ENCODE measurements at places on chromosomes 4 and X. TPM values are rescaled to one million over a fixed set of nuclear protein-coding genes. Genes with fewer than 3 reads are reported as not detected.

GRCh38 chr4:129326571-129327460 lies 230.9 kb downstream of the C4orf33 start:
- no peak for DNase-seq

GRCh38 chr4:57157596-57158137 lies 47.5 kb upstream of the IGFBP7 start:
- DNase-seq = no peak

- DNase-seq = no peak
Measured at GRCh38 chr4:84927428-84927827, 39.1 kb downstream of the WDFY3 start.

GRCh38 chrX:5113128-5113527 lies 1115.5 kb downstream of the NLGN4X start:
- DNase-seq = no peak

DNA sequence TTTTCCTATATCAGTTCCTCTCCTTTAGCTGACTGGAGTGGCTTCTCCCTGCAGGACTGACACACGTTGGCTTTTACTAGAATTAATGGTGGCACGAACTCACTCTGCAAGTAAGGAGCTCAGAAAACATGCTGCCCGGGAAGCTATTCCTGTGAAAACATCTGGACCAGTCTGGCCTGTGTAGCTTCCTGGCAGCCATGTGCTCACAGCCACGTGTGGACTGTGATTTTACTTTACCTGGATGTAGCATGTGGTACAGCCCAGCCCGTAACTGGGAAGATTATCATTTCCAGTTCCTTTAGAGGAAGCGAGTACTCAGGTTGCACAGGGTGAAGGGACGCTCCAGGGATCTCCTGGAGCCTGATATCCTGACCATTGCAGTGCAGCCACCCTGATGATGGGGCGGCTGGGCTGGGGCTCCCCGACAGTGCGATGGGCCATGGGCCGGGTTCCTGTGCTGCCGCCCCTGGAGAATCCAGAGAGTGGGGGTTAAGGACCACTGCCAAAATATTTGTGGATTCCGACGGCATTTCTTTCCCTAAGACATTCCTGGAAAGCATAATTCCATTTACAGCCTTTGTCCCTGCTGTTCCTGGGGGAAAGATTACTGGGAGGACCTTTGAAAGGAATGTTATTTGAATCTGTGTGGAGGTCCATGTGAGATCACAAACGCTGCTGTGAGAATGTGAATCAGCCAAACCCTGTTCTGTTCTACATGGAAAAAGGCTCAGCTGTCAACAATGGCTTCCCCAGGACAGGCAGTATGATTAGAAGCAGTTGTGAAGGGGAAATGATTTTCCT lies 35.0 kb downstream of the PROM1 start:
- DNase-seq = no peak

Gene F9
- total RNA-seq = not detected

Gene EBP
- total RNA-seq = 85.3 TPM
